ENCODE measurements at places on chromosomes 1 and 21.
A peak's percentile ranks its signal among the peaks of the same experiment; 100 is the strongest.

DNA sequence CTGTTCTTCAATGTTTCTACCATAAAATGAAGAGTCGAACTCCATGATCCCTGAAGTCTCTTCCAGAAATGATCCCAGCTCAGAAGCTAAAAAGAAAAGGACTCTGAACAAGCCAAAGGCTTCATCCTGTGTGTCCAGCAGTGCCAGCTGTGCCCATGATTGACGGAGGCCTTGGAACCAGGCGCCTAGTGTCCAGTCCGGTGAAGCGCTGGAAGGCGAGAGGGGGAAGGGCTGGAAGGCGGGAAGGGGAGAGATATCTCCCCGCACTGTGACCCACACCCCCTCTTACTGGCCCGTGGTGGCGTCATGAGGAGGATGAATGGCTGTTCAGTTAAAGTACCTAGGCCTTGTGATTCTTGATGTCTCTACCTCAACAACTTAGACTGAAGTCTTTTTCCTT, 10.4 kb upstream of the PLEKHA6 start:
- DNase-seq, result no peak

- DNase-seq, result no peak
Observed at GRCh38 chr1:109392037-109392787, 5.5 kb downstream of the SORT1 start.

DNA sequence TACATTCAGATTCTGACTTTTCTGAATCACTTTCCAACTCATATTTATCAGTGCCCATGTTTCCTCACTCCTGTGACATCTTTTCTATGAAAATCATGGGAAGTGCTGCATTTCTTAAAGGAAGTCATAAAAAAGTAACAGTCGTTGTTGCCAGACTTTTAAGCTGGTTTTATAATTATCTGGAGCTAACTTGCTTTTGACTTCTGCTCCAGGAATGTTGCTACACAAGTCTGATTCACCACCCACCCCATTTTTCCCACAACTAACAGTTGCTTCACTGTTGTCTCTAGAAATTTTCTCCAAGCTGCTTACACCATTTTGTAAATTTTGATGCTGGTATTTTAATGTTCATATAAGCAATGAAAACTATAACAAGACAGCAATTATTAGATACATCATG, 12.2 kb downstream of the FCRLB start:
- DNase-seq, result peak; percentile 82

GRCh38 chr21:27240839-27241238, 274.0 kb upstream of the ADAMTS5 start:
- no peak for DNase-seq

GRCh38 chr1:34754964-34755637, at the start of gene GJB5:
GJB5 (plus strand) TSS chr1:34755047; CDS start chr1:34757331, 2,284 bp downstream.
- no peak for DNase-seq

- DNase-seq, result peak; percentile 35
Observed at GRCh38 chr21:32812035-32812434, 40.5 kb upstream of the PAXBP1 start.

GRCh38 chr1:247357052-247357780, 25.5 kb upstream of the ZNF496 start:
- peak; percentile 9 for DNase-seq

GRCh38 chr1:220391491-220391890, 119.2 kb upstream of the RAB3GAP2 start:
- no peak for DNase-seq

GRCh38 chr1:151326619-151327222, 495 bp downstream of the PI4KB start:
- DNase-seq, result peak; percentile 71

DNA sequence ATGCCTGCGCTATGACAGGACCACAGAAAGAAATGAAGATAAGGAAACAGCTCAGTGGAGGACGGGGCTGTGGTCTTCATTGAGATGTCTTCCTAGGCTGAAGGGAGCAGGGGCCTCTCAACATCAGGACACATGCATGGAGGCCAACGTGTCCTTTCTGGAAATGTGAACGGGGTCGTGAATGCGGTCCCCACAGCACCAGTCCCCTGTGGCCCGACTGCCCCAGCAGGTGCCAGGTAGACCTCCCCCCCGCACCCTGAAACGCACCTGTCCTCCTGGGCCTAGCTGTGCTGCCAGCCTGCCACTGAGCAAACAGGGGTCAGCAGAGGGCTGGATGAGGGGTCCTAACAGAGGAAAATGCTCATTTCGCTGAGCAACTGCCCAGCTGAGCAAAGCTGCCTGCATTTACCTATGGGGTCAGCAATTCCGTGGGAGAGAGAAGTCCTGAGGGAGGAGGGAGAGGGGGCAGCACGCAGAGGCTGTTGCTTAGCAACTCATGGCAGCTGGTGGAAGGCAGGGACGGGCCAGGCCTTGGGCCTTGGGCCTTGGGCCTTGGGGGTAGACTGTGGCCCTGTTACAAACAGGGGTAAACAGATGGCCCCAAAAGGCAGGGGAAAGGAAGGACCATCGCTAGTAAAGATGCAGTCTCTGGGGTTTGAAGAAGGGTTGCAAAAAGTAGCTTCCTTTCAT, 77.4 kb downstream of the NPHP4 start:
- DNase-seq, result no peak

DNA sequence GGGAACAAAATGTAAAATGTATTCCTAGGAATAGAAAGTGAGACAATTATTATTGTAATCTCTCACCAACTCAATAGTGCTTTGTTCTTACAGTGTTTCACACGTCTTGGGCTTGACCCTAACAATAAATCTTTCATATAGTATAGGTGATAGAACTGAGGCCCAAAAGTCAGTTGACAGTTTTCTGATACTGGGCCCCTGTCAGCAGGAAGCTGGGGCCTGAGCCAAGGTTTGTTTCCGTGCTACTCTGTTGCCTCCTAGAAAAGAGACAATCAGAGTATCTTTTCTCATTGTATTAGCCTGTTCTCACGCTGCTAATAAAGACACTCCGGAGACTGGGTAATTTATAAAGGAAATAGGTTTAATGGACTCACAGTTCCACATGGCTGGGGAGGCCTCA, 5.0 kb downstream of the RRP1B start:
- no peak for DNase-seq

GRCh38 chr1:237671262-237671661, 219.5 kb downstream of the ZP4 start:
- DNase-seq, result no peak

DNA sequence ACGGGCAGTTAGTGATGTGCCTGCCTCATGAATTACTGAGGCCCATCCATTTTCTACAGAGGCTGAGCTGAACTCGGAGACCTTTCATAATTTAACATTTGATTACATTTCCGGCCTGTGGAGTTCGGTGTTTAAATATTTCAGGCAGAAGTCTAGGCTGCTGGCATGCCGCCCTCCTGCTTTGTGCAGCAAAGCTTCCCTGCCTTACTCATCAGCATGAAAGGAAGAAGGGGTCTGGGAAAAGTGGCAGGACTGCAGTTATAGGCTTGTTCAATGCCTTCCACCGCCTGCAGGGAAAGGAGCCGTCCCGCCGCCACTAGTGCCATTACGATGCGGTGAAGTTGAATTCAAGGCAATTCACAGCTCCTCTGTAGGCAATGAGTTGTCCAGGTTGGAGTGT, 527.9 kb downstream of the NPHP4 start:
- no peak for DNase-seq

DNA sequence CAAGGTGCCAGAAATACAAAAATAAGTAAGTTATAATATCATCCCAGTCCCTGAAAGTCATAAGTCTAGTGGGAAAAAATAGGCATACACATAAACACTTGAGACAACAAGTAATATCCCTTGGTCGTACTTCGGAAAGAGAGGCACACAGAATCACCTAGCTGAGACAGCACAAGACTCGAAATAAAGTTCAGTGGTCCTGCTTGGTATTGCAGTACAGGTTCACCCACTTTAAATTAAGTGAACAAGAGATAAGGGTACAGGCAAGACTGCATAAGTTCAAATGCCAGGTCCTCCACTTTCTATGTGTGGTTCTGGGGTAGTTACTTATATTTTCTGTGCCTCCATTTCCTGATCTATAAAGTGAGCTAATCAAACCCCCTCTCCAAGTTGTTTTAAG, 47.6 kb downstream of the SEC16B start:
- no peak for DNase-seq

DNA sequence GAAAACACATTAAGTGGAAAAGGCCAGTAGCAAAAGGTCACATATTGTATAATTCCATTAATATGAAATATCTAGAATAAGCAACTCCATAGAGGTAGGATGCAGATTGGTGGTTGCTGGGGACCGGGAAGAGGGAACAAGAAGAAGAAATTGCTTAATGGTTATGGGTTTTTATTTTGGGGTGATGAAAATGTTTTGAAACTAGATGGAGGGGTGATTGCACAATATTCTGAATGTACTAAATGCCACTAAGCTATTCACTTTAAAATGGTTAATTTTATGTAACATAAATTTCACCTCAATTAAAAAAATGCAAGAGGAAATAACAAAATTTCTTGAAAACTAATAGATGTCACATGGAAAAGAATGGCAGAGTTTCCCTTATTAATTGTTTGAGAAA, 6.7 kb downstream of the KIAA0040 start:
- DNase-seq, result peak; percentile 64

DNA sequence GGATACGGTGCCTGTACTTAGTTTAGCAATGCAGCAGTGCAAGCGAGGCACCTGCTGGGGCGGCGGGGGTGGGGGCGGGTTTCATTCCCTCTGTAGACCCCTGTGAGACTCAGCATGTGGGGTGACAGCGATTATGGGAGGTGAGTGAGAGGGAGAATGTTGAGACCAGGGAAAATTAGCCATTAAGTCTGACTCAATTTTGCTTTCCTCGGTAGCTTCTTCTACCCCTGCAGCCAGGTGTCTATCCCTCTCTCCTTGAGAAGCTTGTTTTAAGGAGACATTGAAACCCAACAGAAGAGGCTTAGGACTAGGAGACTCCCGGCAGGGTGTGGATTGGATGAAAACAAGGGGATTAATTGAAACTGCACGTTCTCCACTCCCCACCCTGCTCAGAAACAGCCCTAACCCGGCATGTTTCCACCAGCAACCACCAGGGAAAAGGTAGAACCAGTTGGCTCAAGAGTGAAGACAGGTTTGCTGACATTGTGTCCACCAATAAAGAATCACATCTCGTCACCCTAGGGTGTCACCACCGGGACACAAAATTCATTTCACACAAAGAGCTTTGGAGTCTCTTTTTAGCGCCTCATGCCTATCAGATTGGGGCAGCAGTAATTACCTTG, 20.6 kb upstream of the ATF3 start:
- DNase-seq, result no peak

GRCh38 chr1:78079580-78079979, 33.8 kb downstream of the GIPC2 start:
- no peak for DNase-seq

- DNase-seq, result no peak
Observed at GRCh38 chr1:175984813-175985212, 222.3 kb downstream of the COP1 start.

DNA sequence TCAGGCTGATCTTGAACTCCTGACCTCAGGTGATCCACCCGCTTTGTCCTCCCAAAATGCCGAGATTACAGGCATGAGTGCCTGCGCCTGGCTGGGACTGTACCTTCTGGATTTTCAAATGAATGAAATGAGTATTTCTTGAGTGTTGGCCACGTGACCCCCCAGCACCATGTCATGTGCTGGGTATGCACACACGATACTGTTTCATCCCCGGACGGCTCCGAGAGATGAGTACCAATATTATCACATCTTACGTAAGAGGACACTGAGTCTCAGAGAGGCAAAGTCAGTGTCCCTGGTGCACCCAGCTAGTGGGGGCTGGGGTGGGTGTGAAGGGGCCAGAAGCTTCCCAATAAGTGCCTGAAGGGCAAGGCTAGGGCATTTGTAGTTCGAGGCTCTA, 780 bp upstream of the CROCC start:
- DNase-seq, result no peak

GRCh38 chr1:170537798-170538503, 6.0 kb downstream of the GORAB start:
- no peak for DNase-seq

- DNase-seq, result peak; percentile 16
Observed at GRCh38 chr1:15046487-15047165, 106.9 kb upstream of the TMEM51 start.

GRCh38 chr1:218383681-218384080, 38.5 kb downstream of the TGFB2 start:
- no peak for DNase-seq

DNA sequence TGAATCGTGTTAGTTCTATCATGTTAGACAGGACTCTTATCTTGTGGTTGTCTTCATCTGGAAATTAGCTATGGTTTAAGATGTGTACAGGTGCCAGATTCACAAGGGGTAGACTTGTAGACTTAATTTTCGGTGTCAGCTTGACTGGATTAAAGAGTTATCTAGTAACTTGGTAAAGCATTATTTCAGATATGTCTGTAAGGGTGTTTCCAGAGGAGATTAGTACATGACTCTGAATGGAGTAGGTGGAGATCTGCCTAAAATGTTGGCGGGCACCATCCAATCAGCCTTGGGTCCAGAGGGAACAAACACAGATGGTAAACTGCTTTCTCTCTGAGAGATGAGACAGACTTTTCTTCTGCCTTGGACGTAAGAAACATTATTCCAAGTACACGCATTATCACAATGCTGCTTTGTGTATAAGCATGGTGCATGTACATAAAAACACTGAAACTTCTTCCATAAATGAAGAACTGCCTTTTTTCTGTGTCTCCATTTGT, 434.6 kb downstream of the SMYD3 start:
- no peak for DNase-seq

DNA sequence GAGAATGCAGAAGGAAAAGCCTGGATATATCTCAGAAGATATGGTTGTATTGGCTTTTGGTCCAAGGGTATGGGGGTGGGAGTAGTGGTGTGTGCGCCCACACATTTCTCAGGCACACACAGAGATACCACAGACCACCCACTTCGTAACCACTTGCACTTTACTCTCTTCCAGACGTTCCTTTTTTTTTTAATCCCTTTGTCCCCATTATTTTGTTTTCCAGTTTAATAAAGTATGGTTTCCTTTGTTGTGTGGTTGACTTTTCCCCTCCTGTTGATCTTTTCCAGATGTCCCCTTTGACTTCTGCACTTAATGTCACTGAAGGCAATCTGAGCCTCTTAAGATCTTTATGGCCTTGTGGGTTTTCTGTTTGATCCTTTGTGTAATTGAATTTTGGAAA, 10.5 kb upstream of the TARS2 start:
- DNase-seq, result no peak

- DNase-seq, result no peak
Observed at GRCh38 chr1:67044631-67045270, 9.2 kb downstream of the SLC35D1 start.

- no peak for DNase-seq
Observed at GRCh38 chr1:110343249-110343648, 4.1 kb downstream of the RBM15 start.

- DNase-seq, result peak; percentile 59
Observed at GRCh38 chr1:28437264-28437923, 67.9 kb downstream of the PHACTR4 start.

All from MV-4-11 (cell line).